ENCODE measurements at places on chromosomes 6 and 20.

DNA sequence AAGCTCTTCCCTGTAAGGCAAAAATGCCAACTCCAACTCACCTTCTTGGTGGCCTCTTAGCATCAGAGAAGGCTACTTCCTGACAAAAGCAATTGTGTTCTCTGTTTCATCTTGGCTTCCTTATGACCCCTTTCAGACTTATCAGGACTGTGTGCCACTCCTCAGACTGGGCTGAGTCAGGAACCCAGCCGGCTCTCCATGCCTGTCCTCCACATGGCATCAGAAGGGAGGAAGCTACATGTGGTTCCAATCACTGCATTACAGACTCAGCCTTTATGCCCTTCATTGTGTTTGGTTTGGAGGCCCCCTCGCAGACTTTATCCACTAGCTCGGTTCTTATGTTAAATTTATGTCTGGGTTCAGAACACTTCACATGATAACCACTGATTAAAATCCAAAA is 142.5 kb downstream of the SLC24A3 start:
- DNase-seq: no peak

- no peak for DNase-seq
Measured at GRCh38 chr6:56238352-56238751, 9.0 kb downstream of the COL21A1 start.

GRCh38 chr20:3380228-3381070 is 27.0 kb downstream of the DNAAF9 start:
- DNase-seq: no peak

DNA sequence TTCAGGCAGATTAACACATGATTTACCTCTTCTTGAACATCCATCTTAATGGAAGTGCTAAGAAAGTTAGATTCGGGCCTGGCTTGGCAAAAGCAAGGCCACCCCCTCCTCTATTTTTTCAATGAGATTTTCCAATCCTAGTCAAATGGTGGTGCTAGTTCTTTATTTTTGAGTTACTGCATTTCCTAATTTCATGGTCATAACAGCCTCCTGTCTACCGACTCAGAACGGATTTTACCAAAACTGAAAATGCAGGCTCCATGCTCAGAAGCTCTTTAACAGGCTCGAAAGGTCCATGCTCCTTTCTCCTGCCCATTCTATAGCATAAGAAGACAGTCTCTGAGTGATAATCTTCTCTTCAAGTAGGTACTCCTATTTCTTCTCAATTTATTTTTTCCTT is 117.2 kb upstream of the ESR1 start:
- no peak for DNase-seq
